ENCODE measurements at places on chromosomes 13 and 19. TPM values are rescaled to one million over a fixed set of nuclear protein-coding genes. Genes with fewer than 3 reads are reported as not detected.
A peak's percentile ranks its signal among the peaks of the same experiment; 100 is the strongest.

- DNase-seq, result no peak
Observed at GRCh38 chr13:46143184-46143701, 38.4 kb upstream of the CPB2 start.

GRCh38 chr19:55632463-55632834 lies 8.1 kb upstream of the ZNF784 start:
- peak; percentile 87 for DNase-seq

DNA sequence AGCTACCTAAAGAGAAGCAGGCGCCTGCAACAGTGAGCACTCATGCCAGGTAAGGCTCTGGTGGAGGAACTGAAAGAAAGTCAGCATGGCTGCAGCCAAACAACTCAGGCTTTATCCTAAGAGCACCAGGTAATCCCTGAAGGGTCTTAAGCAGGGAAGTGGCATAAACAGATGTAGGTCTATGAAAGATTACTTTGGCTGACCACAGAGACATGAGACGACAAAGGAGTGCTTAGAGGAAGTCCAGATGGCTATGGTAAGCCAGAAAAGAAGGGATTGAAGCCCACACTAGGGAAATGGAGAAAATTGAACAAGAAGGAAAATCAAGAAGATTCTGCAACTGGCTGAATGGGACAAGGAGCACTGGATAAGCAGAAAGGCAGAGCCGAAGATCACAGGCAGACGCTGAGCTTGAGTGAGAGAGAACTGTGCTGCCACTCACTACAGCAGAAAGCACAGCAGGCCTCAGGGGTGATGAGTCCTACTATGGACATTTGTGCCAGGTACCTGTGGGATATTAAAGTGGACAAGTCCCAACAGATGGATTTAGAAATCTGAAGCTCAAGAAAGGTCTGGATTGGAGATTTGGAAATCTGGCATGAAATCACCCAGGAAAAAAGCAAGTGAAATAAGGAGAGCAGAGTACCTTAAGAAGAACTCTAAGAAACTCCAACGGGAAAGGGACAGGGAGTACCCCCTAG lies 4.2 kb downstream of the RCBTB1 start:
- DNase-seq, result no peak

DNA sequence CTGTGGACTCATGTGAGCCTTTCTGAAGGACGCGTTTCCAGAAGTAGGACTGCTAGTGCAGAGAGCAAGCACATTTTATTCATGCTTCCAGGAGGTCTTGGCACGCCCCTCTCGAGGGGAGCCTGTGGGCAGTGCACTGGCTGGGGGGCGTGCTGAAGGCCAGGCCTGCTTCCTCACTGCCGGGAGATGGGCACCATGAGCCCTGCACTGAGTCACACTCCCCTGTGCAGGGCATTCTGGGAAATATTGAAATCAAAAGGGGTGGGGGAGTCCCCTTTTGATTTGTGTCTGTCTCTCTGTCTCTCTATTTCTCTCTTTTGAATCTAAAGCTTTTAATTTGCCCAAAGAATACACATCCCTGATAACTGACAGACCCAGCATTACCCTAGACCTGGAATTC lies 34.0 kb downstream of the DPF1 start:
- no peak for DNase-seq

DNA sequence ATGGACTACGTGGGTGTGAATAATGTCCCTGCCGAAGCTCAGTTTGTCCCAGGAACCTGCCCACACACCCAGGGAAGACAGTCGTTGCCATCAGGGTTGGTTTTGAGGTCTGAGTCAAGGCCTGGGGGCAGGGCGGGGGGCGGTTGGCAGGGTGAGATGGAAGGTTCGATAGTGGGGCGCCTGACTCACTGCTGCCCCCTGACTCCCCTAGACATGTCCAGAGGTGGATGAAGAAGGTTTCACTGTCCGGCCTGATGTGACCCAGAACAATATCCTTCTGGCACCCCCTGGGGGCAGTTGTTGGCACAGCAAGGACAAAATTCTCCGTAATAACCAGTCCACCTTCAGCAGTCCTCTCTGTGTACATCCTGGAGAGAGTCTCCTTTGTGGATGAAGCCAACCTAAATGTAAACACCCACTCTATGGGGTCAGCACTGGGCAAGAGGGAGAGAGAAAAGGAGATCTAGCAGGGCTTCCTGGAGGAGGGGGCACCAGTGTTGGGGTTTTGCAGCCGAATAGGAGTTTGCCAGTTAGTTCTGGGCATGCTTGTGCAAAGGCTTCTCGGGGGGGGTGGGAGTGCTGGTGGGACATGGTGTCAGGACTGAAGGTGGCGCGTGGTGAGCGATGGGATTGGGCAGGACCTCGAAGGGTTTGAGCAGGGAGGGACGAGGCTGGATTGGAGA lies 19.6 kb upstream of the B3GNT3 start:
- DNase-seq, result no peak

COL5A3 gene
- 15.1 TPM for total RNA-seq

- DNase-seq, result no peak
Observed at GRCh38 chr19:56085571-56086275, 35.4 kb downstream of the ZNF787 start.

SIGLECL1 gene
- total RNA-seq, result not detected

CLDN10 gene
- 4.4 TPM for total RNA-seq

DNA sequence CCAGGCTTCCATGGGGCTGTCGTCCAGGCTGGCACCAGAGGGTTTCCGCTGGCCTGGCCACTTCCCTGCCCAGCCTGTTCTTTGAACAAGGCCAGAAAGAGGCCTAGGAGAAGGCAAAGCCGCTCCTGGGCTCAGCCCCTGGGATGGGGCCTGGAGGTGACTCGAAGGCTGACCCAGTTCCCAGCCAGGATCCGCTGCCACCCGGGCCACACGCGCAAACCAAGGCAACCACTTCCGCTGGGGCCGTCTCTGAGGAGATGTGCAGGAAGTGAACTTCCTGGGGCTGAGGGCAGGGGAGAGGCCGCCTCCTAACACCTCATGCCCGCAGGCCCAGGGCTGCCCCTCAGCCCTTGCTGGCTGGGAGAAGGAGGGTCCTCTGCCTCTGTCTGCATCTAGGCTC lies 15.2 kb downstream of the PLEKHF1 start:
- DNase-seq, result no peak

IGFL1 gene
- not detected for total RNA-seq

DNA sequence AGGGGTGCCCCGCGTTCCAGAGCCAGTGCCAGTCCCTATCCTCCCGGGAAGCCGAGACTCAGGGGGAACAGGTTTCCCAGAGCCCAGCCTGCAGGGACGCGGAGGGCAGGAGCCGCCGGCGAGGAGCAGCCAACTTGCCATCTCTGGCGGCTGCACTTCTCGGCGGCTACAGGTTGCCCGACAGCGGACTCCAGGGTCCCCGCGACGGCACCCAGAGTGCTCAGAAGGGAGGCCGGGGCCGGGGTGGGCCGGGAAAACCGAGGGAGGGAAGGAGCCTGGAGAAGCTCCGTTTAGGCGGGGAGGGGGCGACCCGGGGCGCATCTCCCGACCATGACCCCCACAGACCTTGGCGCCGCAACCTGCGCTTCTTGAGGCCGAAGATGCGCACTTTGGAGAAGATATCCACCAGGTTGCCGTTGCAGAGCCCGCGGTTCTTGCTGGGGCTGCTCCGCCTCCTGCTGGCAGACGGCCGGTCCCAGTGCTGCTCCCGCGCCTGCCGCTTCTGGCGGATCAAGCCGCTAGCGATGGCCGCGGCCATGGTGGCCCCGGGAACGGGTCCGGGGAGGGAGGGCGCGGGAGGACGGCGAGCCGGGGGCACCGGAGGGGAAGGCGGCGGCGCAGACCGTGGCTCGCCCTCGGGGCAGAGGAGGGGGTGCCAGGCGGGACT lies 463.8 kb downstream of the ITGBL1 start:
- peak; percentile 13 for DNase-seq

MCEMP1 gene
- total RNA-seq, result 2.5 TPM

SLITRK6 gene
- total RNA-seq, result 26.7 TPM

- DNase-seq, result no peak
Observed at GRCh38 chr19:55119053-55119452, 1.6 kb upstream of the PPP1R12C start.

GRCh38 chr13:23909606-23910005 lies 12.3 kb upstream of the C1QTNF9B start:
- DNase-seq, result no peak

DNA sequence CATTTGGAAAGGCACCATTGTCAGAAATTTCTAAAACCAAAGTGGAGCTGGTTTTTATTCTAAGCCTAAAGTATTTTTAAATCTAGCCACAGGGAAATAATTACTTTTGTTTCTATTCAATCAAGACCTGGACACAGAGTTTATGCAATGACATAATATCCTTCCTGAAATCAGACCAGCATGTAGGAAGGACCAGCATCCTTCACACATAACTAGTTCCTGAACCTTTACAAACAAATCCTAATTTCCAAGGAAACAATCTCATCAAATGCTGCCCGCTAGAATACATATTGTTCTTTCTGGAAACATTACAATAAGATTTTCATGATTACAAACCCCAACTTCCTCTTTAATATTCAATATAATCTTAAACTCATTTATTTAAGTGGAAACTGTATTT lies 1.5 kb downstream of the STARD13 start:
- peak; percentile 67 for DNase-seq

DNA sequence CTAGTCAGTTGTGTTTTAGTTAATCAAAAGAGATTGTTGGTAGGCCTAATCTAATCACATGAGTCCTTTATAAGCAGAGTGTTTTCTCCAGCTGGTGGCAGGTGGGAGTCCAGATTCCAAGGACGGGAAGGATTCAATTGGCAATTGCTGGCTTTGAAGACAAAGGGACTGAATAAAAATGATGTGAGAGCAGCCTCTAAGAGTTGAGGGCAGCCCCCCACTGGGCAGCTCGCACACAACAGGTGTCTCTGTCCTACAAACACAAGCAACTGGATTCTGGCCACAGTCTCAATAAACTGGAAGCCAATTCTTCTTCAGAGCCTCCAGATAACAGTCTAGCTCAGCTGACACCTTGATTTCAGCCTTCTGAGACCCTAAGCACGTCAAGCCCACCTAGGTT lies 915.2 kb downstream of the PCDH9 start:
- DNase-seq, result no peak

DNA sequence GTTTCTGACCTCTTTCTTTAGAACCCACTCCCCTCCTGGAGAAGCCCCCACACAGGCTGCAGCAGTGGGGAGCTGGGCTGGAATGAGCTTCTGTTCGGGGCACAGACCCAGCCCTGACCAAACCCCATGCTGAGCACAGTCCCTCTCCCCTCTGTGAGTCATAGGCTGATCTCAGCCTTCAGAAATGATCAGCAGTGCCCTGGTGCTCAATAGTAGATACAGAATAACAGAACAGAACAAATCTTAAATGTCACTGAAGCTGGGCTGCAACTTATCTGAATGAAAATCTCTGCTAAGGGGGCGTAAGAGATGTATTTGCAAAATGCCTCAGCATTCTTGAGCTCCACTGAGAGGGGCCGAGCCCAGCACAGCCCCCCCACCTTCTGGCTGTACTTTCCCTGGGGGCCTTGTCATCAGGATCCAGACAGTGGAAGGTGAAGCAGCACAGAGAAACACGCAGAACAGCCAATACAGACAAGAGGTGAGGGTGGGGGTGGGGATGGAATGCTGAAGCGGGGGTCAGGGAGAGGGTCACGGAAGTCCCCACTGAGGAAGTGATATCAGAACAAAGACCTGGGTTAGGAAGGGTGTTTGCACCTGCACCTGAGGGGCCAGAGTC lies 9.9 kb downstream of the ZNF665 start:
- DNase-seq, result no peak

DNA sequence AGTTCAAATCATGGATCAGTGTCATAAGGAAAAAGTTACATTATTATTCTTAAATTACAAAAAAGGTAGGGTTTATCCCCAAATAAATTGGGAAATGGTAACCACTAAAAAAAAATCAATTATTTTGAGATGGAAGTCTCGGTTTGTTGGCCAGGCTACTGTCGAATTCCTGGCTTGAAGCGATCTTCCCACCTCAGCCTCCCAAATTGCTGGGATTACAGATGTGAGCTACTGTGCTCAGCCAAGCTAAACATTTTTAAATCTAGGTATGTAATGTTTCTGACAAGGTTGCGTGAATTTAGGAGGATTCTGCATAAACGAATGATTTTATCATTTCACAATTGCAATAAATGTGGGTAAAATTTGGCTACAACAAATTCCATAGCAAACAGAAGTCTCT lies 2.0 kb downstream of the NAA16 start:
- DNase-seq, result no peak

GRCh38 chr19:12774588-12775555 lies at the start of gene HOOK2:
Gene HOOK2, minus strand, starts transcription at chr19:12775552. Its CDS starts 103 bp downstream, at chr19:12775449.
- DNase-seq, result peak; percentile 68

DNA sequence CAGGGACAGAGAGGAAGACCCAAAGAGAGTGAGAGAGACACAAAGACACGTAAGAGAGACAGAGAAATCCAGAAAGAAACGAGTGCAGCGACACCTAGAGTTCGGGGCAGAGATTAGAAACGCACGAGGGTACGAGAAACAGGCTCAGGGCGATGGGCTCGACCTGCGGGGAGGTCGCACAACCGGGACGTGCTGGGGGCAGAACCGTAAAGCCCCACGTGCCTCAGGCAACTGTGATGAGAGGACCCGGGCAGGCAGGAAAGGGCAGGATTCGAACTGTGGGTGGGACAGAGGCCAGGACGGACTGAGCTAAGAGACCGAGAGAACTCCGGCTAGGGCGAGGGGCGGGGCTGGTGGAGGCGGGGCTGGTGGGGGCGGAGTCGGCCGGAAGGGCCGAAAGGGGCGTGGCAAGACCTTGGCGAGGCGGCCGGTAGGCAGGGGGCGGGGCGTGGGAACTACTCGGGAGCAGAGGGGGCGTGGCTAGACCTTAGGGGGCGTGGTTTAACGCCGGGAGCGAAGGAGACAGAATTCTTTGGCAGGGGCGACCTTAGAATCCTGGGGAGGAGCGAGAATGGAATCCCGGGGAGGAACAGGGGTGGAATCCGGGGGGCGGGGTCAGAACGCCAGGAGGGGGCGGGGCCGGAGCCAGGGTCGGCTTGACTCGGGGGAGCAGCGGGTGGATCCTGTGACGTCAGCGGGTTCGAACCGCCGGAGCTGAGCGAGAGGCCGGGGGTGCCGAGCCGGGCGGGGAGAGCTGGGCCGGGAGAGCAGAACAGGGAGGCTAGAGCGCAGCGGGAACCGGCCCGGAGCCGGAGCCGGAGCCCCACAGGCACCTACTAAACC lies at the start of gene NECTIN2:
Gene NECTIN2 (plus strand): TSS at position 686 of the 843 bp plus-strand sequence. CDS start 229 bp downstream, outside the sequence.
- peak; percentile 99 for DNase-seq

GRCh38 chr19:46755077-46755852 lies 9.0 kb upstream of the STRN4 start:
- no peak for DNase-seq

- no peak for DNase-seq
Observed at GRCh38 chr13:29472332-29472961, 123.0 kb downstream of the SLC7A1 start.

UBL5 gene
- total RNA-seq, result 262 TPM

DNA sequence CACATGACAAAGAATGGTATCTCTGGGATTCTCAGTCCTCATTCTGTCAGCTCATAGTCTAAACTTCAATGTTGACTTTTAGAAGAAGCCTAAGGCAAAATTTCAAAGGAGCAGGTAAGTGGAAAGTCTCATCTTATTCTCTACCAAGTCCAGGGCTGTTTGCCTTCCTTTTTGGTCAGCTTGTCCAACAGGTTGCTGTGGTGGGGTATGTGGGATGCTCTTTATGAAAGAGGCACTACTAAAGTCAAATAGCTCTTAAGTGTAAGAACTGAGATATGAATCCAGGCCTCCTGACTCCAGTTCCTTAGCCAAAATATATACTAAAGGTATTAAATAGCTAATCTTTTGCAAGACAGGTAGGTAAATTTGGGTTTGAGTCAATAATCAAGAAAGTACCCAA lies 540.6 kb upstream of the SPRY2 start:
- DNase-seq, result no peak

FUT2 gene
- total RNA-seq, result 0.40 TPM

GRCh38 chr13:95470574-95471366 lies 81.8 kb upstream of the CLDN10 start:
- peak; percentile 20 for DNase-seq

- no peak for DNase-seq
Observed at GRCh38 chr19:42232435-42232834, 10.0 kb downstream of the GSK3A start.

- DNase-seq, result no peak
Observed at GRCh38 chr13:46086985-46087384, 17.8 kb downstream of the CPB2 start.

Measured in lung (tissue), 17 donors.